Heart right ventricle (tissue), 16 donors: ENCODE measurements at places on chromosomes 4 and X. TPM values are rescaled to one million over a fixed set of nuclear protein-coding genes. Genes with fewer than 3 reads are reported as not detected.

Gene TIMP1
- 67.9 TPM for total RNA-seq

Gene MAP3K15
- total RNA-seq = not detected

Gene CT45A2
- not detected for total RNA-seq

Gene REELD1
- total RNA-seq = 0.21 TPM

Gene HMX1
- 0.15 TPM for total RNA-seq

Gene GPR173
- 0.71 TPM for total RNA-seq

Gene PDGFC
- total RNA-seq = 15.0 TPM

Gene SLITRK2
- total RNA-seq = 0.11 TPM

DNA sequence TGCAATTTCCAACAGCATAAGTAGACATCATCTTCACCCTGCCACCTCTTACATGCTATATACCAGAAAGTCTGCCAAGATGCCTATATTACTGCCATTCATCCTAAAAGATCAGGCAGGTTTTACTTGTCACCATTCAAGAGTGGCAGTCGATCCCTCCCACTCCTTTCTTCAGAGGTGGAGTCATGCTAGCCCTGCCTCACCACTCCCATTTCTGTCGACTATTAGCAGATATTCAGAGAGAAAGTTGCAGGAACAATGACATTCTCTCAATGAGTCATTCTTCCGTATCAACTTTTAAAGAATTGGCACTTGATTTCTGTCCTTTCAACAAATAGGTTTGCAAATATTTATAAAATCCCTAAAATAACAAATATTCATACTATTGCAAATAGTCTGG, 1060.1 kb downstream of the ADGRL3 start:
- no peak overlapping the region for H3K27ac ChIP-seq
- no peak overlapping the region for H3K4me3 ChIP-seq
- no peak for DNase-seq
- H3K27me3 ChIP-seq = no peaks in the 10 kb centered on the region

DNA sequence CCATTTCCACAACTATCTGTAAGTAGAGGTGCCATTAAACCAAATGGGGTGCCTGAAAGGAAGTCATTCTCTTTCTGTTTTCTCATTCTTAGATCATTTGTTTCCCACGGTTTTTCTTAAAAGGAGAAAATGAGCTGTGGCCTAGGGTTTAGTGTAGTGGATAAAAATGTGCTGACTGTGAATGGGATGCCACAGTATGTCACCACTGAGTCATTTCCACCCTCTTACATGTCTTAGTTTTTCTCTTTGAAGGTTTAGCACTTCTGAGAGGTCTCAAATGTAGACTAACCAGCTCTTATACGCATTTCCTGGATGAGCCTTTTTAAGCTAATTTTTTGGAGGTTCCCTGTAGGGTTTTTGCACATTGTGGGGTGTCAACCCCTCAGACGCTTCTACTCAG, 244.5 kb upstream of the SPANXN1 start:
- no peak for DNase-seq
- H3K4me1 ChIP-seq = no peaks in the 10 kb centered on the region
- H3K27me3 ChIP-seq = no peaks in the 10 kb centered on the region

- H3K36me3 ChIP-seq = no peaks in the 10 kb centered on the region
- no peak overlapping the region for H3K4me3 ChIP-seq
- H3K4me1 ChIP-seq = no peaks in the 10 kb centered on the region
- H3K27me3 ChIP-seq = no peaks in the 10 kb centered on the region
- H3K27ac ChIP-seq = no peak overlapping the region
- no peak for DNase-seq
Observed at GRCh38 chr4:23278845-23279244, 586.1 kb downstream of the GBA3 start.

GRCh38 chr4:40484346-40485090, 145.1 kb downstream of the RBM47 start:
- peaks cover 24% of the 10 kb centered on the region for H3K4me1 ChIP-seq
- H3K27me3 ChIP-seq = no peaks in the 10 kb centered on the region
- no peak for DNase-seq
- no peak overlapping the region for H3K4me3 ChIP-seq

DNA sequence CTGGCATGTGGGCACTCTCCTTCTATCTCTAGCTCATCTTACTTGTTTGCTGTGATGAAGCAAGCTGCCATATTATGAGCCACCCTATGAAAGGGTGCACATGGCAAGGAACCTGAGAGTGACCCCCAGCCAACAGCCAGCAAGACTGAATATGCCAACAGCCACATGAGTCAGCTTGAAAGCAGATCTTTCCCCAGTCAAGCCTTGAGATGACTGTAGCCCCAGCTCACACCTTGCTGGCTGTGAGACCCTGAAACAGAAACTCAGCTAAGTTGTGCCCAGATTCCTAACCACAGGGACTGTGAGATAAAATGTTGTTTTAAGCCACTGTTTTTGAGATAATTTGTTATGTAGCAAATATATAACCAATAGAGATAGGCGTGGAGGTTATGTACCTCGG, 36.2 kb downstream of the KDM5C start:
- H3K27me3 ChIP-seq = no peaks in the 10 kb centered on the region
- H3K4me1 ChIP-seq = no peaks in the 10 kb centered on the region
- DNase-seq = no peak
- no peak overlapping the region for H3K4me3 ChIP-seq

- H3K36me3 ChIP-seq = peaks cover 4% of the 10 kb centered on the region
- no peaks in the 10 kb centered on the region for H3K27me3 ChIP-seq
- peak overlapping the region; percentile 61 for H3K4me3 ChIP-seq
- H3K27ac ChIP-seq = peak overlapping the region; percentile 83
Observed at GRCh38 chr4:153466949-153467896, 1.1 kb downstream of the TMEM131L start.

DNA sequence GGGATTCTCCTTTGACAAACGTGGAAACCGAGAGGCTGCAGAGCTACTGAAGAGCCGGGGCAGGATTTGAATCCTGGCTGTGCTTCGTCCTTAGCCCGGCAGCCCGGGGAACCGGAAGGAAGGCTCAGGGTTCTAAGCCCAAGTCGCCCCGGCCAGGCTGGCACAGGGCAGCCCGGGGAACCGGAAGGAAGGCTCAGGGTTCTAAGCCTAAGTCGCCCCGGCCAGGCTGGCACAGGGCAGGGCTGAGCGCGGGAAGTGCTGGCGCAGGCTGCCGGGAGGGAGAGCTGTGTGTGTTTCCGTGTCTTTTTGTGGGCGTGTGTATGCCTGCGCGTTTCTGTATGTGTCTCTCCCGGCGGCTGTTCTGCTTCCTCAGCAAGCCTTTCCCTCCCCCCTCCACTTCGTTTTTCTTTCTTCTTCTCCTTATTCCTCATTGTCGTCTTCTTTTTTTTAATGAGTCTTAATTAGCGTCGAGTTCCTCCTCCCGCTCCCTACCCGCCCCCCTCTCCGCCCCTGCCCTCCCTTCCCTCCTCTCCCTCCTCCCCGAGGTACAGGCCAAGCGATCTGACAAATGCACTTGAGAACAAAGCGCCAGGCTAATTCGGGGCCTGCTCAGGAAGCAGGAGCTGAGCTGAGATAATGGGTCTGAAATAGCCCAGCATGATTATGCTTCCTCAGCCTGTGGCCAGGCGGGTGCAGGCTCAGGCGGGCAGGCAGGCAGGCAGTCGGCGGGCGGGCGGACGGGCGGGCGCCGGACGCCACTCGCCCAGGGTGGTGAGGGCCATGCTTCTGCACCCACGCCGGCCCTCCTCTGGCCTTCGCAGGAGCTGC, 65.9 kb downstream of the EFNB1 start:
- H3K27ac ChIP-seq = peak overlapping the region; percentile 93
- peaks cover 24% of the 10 kb centered on the region for H3K4me1 ChIP-seq
- H3K4me3 ChIP-seq = peak overlapping the region; percentile 21
- no peaks in the 10 kb centered on the region for H3K27me3 ChIP-seq
- DNase-seq = peak; percentile 77
- H3K36me3 ChIP-seq = no peaks in the 10 kb centered on the region

DNA sequence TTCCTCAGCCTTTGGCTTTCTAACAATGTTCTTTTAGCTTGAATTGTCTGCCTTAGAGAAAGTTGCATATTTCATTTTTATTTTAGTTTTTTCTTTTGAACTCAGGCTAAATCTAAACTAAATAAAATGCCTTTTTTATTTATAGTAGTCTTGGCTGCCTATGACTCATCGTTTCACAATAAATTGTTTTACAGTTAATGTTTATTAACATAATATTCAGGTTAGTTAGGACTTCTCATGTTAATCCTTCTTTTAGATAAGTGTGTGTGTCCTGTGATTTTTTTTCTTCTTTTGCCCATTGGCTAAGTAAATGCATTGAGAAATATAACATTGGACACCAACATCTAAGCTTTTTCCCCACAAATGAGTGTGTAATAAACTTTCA, 1.6 kb downstream of the RP2 start:
- no peak for DNase-seq
- peak overlapping the region; percentile 92 for H3K27ac ChIP-seq
- no peaks in the 10 kb centered on the region for H3K27me3 ChIP-seq
- no peaks in the 10 kb centered on the region for H3K4me1 ChIP-seq

DNA sequence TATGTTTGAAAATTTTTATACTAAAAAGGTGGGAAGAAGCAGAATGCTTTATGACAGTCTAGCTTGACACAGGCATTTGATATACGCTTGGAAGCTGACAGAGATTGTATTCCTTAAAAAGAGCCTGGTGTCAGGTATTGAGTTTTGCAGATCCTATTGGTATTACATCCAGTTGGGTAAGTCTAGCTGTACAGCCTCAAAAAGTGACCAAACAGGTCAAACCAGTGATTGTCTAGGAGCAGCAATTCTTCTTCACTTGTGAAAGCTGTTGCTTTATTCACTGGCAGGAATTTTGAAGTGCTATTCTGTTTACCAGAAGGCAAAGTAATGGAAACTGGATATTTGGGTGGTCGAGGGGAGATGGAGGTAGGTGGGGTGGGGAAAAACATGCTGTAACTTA, 77.5 kb downstream of the UCHL1 start:
- H3K27me3 ChIP-seq = no peaks in the 10 kb centered on the region
- H3K4me3 ChIP-seq = no peak overlapping the region
- no peak overlapping the region for H3K27ac ChIP-seq
- H3K36me3 ChIP-seq = no peaks in the 10 kb centered on the region
- H3K4me1 ChIP-seq = no peaks in the 10 kb centered on the region

GRCh38 chr4:137674066-137674465, 141.8 kb upstream of the PCDH18 start:
- no peak overlapping the region for H3K27ac ChIP-seq
- no peak overlapping the region for H3K4me3 ChIP-seq
- H3K4me1 ChIP-seq = no peaks in the 10 kb centered on the region
- H3K36me3 ChIP-seq = no peaks in the 10 kb centered on the region

DNA sequence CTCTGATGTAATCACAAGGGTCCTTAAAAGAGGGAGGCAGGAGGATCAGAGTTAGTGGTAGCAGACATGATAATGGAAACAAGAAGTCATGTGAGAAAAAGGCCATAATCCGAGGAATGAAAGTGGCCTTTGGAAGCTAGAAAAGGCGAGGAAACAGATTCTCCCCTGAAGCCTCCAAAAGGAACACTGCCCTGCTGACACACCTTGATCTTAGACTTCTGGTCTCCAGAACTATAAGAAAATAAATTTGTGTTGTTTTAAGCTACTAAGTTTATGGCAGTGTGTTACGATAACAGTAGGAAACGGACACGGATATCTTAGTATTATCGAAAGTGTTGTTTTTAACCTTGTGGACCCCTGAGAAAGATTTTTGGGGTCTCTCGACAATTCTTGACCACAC, 24.4 kb downstream of the CLCN3 start:
- H3K4me3 ChIP-seq = no peak overlapping the region
- no peak for DNase-seq
- peaks cover 42% of the 10 kb centered on the region for H3K4me1 ChIP-seq

DNA sequence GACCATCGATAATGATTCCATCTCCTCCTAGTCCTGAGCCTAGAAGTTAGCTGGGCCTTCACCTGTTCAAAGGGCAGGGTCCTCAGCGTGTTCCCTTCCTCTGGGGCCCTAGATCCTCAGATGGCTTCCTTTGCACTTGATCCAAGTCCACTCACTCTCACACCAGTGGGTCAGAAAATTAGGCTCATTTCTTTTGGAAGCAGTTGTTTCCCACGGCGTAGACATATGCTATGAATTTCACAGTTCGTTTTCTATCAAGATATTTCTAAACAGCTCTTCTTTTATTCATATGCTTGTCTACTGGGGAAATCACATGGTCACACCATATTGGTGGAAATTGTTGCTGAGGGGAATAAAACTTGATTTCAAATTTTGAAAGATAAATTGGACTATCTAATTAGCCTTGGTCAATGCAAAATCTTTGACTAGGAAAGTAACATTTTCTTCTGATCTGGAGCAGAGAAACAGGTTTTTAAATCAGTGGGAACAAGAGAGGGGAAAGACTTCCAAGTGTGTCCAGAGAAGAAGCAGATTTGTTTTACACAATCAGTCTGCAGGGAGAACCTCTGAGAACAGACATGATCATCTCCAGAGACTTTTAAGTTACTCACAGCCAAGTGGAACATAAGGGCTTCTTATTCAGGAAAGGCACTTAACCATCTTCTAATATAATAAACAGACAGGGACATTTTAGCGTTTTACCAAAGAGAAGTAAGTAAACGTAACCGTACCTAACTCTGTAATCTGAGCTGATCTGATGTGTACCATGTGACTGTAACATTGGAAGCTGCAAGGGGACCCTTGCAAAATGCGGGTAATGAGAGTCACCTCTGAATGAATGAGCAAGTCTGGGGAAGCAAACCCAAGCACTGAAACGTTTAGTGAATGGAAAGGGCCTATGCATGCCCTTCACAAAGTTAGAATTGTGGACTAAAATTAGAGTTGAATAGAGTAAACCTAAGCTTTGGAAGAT, 455.7 kb upstream of the FAT1 start:
- H3K36me3 ChIP-seq = no peaks in the 10 kb centered on the region
- H3K4me1 ChIP-seq = no peaks in the 10 kb centered on the region
- H3K27me3 ChIP-seq = no peaks in the 10 kb centered on the region

- H3K27ac ChIP-seq = no peak overlapping the region
- H3K27me3 ChIP-seq = no peaks in the 10 kb centered on the region
- no peak overlapping the region for H3K4me3 ChIP-seq
- H3K36me3 ChIP-seq = no peaks in the 10 kb centered on the region
- no peaks in the 10 kb centered on the region for H3K4me1 ChIP-seq
Observed at GRCh38 chr4:108113229-108113628, 55.5 kb downstream of the LEF1 start.

DNA sequence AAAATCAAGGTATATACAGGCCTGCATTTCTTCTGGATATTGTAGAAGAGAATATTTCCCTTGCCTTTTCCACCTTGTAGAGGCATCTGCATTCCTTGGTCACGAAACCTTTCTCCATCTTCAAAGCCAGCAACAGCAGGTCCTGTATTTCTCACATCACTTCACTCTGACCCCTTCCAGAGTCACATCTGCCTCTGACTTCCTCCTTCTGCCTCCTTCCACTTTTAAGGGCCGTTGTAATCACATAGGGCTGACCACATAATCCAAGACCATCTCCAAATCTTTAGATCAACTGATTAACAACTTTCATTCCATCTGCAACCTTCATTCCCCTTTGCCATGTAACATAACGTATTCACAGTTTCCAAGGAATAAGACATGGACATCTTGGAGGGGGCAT, 38.3 kb upstream of the NDP start:
- no peak for DNase-seq
- no peaks in the 10 kb centered on the region for H3K36me3 ChIP-seq
- H3K27me3 ChIP-seq = peaks cover 54% of the 10 kb centered on the region
- no peak overlapping the region for H3K27ac ChIP-seq
- H3K4me3 ChIP-seq = no peak overlapping the region
- no peaks in the 10 kb centered on the region for H3K4me1 ChIP-seq
